NCI-H2081 (cell line): ENCODE measurements at places on chromosomes 7 and 10.

- DNase-seq: no peak
Measured at GRCh38 chr10:123385508-123386080, 231.4 kb downstream of the BUB3 start.

DNA sequence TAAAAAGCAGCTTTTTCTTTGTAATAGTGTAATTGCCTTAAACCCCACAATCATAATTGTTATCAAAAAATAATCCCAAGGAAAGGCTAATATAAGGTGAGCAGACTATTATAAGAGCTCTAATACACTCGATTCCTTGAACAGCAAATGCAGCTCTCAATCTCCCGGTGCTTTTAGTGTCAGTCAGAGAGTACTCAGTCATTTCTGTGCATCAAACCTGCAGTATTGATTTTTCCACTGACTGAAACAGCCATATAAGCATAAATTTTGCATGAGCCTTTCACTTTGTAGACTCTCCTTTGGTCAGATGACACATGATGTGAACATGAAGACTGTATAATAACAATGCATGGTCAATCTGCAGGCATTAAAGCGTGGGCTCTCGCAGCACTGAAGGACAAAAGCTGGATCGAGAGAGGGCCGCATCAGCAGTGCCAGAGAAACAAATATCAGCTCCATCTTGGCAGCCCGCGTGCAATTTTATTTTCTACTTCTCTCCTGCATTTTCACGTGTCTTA lies 272.0 kb downstream of the POU6F2 start:
- no peak for DNase-seq

GRCh38 chr10:100828738-100829096 lies 83.3 kb downstream of the PAX2 start:
- no peak for DNase-seq

DNA sequence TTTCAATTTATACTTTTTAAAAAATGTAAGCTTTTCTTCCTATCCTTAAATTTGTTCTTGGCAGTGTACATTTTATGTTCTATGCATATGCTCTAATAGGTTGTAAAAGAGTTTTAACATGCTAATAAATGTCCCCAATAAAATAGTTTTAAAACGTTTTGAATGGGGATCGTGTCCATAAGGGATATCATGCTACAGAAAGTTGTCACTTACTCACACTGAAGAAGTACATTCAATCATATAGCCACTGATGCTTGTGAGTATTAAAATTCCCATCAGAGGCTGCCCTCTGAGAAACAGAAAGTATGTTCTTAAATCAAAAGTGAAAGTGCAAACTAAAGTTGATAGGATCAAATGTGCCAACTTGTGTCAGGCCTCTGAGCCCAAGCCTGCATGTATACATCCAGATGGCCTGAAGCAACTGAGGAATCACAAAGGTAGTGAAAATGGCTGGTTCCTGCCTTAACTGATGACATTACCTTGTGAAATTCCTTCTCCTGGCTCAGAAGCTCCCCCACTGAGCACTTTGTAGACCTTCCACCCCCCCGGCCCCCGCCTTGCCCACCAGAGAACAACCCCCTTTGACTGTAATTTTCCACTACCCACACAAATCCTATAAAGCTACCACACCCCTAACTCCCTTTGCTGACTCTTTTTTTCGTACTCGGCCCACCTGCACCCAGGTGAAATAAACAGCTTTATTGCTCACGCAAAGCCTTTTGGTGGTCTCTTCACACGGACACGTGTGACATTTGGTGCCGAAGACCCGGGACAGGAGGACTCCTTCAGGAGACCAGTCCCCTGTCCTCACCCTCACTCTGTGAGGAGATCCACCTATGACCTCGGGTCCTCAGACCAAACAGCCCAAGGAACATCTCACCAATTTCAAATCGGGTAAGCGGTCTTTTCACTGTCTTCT lies 877 bp upstream of the NOD1 start:
- no peak for DNase-seq

DNA sequence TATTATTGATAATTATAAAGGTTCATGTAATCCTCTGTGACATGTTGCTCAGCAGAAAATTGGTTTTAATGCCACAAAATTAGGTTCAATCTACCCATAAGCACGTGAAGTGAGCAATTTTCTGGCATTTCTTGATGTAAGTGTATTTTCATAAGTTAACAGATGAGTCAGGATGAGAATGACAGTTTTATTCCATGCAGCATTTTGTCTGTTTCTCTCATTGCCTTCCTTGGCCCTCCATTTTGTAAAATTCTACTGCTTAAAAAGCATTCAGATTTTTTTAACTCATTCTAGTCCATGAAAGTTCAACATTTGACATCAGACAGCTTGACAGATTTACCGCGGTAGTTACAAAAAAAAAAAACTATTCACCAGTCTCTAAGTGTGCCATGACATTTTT lies 4.0 kb upstream of the GFRA1 start:
- DNase-seq: no peak

GRCh38 chr7:105596866-105597265 lies 15.6 kb upstream of the EFCAB10 start:
- no peak for DNase-seq

- no peak for DNase-seq
Measured at GRCh38 chr10:59096631-59097030, 79.8 kb upstream of the PHYHIPL start.

- no peak for DNase-seq
Measured at GRCh38 chr10:3141351-3142005, 31.1 kb downstream of the PITRM1 start.

DNA sequence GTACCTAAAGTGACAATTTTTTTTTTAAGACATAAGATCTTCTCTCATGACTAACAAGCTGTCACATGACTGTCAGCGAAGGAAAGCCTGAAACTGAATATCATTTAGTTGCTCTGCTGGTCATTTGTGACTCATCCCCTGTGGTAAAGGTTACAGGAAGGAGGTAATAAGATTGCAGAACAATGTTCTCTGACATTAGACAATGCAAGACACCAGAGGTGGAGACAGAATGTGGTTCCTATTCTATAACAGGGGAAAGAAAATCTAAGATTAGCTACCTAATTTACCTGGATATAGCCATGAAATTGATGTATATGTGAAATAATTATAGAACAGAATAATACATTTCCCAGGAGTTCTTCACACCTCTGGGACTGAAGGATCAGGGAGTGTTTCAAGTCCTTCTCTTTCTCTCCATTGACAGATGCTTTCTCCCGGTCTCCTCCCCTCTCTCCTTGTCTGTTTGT lies 47.7 kb downstream of the LRGUK start:
- DNase-seq: no peak

GRCh38 chr7:40393660-40394059 lies 258.9 kb downstream of the SUGCT start:
- DNase-seq: no peak

GRCh38 chr10:24849051-24849450 lies 103.4 kb downstream of the PRTFDC1 start:
- DNase-seq: peak; percentile 86

DNA sequence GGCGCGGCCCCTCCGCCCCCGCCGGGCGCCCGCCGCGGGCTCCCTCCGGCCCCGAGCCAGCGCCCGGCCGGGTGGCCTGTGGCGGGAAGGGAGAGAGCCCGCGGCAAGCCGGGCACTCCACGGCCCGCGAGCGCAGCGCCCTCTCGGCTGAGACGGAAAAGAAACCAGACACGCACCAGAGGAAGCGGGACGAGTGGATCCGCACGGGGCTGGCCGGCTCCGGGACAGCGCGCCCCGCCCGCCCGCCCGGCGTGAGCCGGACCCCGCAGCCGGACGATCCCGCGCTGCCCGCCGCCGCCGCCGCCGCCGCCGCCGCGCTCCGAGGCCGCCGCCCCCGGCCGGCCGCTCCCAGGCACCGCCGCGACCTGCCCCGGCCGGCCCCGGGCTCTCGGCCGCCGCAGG lies 300 bp downstream of the ARHGAP21 start:
- DNase-seq: no peak

DNA sequence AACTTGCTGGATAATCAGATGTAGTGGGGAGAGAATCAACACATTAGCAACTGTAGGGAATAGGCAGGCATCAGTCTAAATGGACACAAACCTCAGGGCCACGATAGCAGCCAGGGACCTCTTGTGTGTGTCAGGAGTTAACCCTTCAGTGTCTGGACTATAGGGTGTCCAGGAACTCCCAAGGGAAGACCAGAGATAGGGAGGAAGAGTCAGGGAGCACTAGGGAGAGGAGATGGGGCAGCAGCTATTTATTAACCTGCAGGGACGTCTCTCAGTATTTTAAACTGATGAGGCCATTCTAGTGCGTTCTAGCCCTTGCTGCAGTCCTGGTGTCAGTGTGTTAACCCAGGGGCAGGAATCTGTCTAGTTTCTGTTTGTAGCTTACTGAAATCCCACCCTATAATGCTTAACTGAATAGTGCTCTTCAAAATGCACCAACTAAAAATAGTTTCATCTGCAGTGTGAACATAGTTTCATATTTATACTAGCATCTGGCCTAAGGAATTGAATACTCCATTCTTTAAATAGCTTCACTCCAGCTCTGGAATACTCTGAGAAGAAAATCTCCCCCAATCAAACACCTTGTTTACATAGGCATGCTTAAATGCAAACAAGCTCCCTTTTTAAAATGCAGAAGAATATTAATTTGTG lies 62.7 kb downstream of the ARID5B start:
- DNase-seq: no peak

- no peak for DNase-seq
Measured at GRCh38 chr10:44395902-44396670, 11.2 kb upstream of the CXCL12 start.

GRCh38 chr7:1486571-1486970 lies 17.6 kb downstream of the INTS1 start:
- no peak for DNase-seq

- DNase-seq: no peak
Measured at GRCh38 chr7:124930655-124931597, 1.3 kb upstream of the POT1 start.

DNA sequence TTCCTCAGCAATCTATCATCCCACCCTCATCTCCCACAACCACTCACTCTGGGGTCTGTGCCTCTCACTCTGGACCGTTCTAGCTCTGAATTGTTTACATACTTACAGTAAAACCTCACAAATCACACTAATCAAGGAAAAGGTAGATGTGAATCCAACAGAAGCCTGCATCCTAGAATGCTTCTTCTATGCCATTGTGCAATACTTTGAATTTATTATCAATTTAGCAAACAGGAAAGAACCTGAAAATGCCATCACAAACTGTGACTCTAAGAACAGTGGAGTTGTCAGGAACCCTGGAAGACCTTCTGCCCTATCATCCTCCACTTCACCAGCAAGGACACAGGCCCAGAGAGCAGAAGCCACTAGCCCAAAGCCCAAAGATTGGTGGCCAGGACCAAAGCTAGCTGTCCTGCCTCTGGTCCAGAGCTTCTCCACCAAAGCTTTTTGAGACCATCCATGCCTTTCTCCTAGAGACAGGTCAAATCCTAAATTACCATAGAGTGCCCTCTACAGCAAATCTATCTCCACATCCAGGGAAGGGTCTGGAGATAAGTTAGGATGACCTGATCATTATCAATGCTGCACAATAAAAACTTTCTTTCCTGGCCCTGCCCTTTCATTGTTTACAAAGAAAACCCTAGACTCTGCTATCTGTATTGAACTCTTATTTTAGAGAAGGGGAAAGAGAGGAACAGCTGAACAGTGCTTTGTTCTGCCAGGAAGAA lies 2.4 kb downstream of the SORBS1 start:
- no peak for DNase-seq

- no peak for DNase-seq
Measured at GRCh38 chr7:138120140-138120827, 44.0 kb downstream of the AKR1D1 start.

- DNase-seq: no peak
Measured at GRCh38 chr7:2403718-2404648, 572 bp downstream of the CHST12 start.

DNA sequence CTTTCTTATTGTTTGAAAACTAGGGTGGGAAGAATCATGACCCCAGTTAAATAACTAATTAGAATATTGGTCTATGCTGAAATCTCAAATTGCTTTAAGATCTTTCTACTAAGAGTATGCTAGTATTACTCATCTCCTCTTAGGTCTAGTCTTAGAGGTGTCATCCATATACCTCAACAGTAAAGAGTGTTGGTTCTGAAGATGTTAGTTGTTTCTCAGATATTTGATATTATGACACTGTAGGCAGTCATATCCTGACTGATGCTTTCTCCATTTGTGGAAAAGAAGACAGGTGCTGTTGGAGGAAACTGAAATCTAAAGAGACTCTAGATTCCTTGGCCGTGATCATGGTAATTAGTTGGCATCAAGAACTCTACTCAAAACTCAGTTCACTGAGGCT lies 21.2 kb downstream of the BPGM start:
- no peak for DNase-seq

GRCh38 chr10:114881417-114881816 lies 56.6 kb upstream of the TRUB1 start:
- no peak for DNase-seq

DNA sequence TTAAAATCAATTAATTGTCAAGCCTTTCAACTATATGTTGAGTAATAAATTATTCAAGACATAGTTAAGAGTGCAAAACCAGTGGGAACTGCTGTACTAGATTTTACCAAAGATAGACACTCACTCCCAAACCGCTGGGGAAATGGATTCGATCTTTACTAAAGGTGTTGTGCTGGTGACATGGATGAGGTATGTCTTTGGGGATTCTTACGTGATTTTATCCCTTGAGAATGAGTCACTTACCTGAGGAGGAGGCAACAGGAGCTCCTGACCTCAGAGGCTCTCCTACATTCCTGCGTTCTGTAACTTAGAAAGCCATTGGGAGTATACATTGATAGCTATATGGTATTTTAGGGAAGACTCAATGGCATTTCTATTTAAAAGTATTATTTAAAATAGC lies 165.5 kb downstream of the PKD1L1 start:
- no peak for DNase-seq

DNA sequence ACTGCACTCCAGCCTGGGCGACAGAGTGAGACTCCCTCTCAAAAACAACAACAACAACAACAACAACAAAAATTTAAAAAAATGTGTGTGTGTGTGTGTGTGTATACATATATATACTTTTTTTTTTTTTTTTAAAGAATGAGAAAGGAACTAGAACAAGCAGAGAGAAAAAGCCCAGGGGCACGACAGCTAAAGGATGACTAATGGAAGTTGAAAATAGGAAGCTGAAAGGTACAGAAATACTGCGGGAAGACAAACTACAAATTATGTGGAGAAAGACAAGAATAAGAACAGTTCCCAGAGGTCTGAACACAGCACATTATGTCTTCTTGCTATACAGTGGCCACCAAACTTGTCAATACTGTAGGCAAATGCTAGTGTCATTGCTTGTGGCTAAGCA lies 141.9 kb upstream of the PRSS1 start:
- no peak for DNase-seq
